ENCODE measurements at places on chromosomes 13 and 19.

DNA sequence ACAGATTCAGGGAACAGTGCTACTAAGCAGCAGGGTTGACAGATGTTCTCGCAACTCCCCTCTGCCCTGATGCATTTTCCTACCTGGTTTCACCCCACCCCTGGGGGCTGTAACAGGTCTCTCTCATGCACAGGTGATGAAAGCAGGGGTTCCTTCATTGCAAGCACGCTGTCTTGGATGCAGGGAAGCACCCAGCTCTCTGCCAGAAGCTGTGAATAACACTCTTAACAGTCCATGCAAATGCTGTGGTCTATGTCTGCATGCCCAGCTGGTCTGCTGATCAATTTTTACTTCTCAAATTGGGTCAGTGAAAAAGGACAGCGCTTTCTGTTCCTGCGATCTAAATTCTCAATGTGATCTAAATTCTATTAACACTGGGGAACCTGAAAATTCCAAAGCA is 246.3 kb upstream of the TSHZ3 start:
- no peak for DNase-seq

- no peak for DNase-seq
Measured at GRCh38 chr13:104759069-104759468, 1692.9 kb upstream of the SLC10A2 start.

- no peak for DNase-seq
Measured at GRCh38 chr13:21100994-21101757, 39.8 kb upstream of the LATS2 start.

GRCh38 chr19:52602941-52603340 is 32.9 kb downstream of the ZNF701 start:
- no peak for DNase-seq

GRCh38 chr13:70353096-70353495 is 244.8 kb upstream of the KLHL1 start:
- no peak for DNase-seq

DNA sequence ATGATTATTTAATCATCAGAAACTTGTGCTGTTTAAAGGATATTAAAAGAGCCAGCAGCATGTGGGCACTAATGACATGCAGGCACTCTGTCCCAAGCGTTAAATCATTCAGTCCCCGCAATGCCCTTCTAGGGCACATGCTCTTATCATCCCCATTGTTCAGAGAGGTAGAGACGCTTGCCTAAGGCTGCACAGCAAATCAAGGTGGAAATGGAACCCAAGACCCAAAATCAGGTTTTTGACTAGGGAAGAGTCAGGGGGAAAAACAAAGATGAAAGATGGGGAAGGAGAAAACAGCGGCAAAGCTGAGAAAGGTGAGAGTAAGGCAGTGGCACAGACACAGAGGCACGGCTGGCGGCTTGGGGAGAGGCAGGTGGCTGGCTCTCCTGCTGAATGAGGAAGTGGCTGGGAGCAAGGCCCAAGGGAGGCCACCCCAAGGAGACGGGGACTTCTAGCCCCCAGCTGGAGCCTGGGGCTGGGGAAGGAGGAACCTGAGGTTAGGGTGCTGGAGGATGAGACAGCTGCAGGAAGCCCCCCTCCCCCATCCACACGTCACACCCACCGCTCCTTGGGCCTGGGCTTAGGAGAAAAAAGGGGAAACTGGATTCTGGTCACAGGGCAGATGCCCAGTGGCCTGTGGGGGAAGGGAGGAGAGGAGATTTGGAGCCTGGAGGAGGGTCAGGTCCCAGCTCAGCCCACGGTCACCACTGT is 1.0 kb upstream of the TYROBP start:
- DNase-seq, result no peak

DNA sequence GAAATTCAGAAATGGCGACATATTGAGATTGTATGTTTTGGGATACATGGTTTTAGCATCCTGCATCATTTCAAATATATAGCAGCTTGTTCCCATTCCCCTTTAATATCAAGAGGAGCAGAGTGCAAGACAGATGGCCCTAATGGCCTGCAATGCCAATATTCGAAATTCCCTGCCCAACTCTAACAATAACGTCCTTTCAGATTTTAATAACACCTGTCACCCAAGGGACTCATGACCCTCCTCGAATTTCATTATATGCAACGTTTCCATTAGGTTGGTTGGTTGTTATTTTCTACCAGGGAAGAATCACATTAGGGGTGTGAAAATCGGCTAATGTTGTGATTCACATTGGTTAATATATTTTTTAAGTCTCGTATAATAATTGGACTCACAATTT is 170.0 kb downstream of the TNFSF13B start:
- no peak for DNase-seq

DNA sequence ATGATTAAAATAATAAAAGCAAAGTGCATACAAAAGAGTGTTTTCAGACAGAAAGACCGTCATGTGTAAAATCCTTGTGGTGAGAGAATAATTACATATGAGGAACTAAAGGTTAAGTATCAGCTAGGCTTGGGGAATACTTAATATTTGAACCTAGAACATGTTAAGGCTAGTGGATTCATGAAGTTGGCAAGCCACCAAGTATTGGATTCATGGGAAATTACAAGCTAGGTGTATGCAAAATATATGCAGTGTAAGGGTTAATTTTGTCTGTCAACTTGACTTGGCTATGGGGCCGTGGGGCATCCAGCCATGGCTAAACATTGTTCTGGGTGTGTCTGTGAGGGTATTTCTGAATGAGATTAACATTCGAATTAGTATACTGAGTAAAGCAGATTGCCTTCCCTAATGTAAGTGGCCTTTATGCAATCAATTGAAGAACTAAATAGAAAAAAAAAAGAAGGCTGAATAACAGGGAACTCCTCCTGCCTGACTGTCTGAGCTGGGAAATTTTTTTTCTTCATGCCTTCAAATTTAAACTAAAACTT is 533.5 kb upstream of the KLF12 start:
- no peak for DNase-seq

- DNase-seq, result no peak
Measured at GRCh38 chr19:44254496-44254895, 5.2 kb upstream of the ZNF233 start.

- no peak for DNase-seq
Measured at GRCh38 chr19:1445932-1446712, 3.8 kb upstream of the APC2 start.

GRCh38 chr19:39406656-39407409 is at the start of gene ZFP36:
TSS of gene ZFP36 (plus strand) at chr19:39406847. CDS start at chr19:39406905, 58 bp downstream.
- peak; percentile 81 for DNase-seq

DNA sequence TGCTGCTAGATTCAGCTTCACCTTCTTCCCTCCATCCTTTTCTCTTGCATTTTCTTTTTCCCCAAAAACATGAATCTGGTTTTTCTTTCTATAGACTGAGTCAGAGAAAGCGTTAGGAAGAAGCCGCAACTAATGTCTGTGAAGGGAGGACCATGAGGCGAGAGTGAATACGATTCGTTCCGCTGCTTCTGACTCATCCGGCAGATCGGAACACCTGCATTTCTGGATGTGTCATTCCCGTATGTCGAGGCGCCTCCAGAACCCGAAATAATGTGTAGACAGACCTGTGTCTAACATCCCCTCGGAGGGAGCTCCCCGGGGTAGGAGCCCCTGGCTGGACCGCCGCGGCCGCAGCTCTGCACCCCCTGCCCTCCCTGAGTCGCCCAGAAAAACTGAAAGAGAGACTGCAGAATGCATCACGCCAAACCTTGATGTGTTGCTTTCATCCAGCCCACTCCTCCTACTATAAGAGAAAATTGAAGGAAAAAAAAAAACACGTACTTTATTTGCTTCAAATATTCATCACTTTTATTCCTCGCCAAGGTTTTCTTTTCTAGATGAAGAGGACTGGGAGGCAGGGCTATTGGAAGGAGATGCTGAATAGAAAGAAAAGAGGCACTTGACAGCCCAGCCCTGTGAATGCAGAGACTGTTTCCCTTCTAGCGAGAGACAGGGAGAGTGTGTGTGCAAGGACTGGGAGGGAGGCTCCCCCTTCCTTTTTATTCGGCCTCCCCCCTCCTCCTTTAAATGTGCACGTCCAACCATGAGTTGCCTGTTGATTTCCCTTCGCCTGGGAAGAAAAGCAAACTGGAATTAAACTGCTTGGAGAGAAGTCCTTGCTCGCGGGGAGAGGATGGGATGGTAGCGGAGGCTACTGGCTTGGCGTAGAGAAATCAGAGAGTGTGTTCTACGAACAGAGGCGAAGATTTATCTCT is 616 bp upstream of the PCDH17 start:
- DNase-seq, result no peak

GRCh38 chr19:45253396-45254027 is 2.4 kb downstream of the MARK4 start:
- DNase-seq, result no peak

GRCh38 chr19:51207747-51208146 is 17.1 kb upstream of the CD33 start:
- no peak for DNase-seq

- DNase-seq, result no peak
Measured at GRCh38 chr13:46288570-46289259, 77.0 kb downstream of the LRRC63 start.

DNA sequence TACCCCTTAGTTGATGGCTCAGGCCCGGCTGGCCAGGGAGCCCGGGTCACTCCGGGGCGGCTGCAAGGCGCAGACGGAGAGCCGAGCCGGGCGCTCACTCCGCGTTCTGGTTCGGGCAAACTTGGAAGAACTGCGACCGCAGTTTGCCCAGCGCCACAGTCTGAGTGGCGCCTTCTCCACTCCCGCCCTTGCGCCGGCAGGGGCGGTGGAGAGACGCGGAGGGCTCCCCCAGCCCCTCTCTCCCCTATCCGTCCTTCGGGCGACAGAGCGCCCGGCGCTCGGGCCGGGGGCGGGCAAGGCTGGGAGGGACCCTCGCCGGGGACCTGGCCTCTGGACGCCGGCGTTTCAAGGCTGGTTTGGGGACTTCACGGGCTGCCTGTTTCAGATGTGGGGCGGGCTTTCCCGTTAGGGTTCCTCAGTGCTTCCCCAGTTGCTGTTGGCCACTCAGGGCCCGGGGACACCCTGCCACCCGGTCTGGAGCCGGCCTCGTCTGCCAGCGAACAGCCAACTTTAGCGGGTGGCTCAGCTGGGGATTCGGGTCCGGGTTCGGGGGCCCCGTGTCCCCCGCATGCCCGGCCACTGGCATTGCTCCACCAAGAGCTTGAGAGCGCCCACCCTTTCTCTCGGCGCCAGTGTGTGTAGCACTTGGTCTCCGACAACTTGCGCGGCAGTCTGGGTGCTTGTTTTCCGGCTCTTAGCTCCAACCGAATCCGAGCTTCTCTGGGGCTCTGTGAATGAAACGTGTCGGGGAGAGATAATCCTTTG is 1.5 kb downstream of the GPC6 start:
- no peak for DNase-seq

- no peak for DNase-seq
Measured at GRCh38 chr19:57465680-57466381, 8.9 kb upstream of the VN1R1 start.

DNA sequence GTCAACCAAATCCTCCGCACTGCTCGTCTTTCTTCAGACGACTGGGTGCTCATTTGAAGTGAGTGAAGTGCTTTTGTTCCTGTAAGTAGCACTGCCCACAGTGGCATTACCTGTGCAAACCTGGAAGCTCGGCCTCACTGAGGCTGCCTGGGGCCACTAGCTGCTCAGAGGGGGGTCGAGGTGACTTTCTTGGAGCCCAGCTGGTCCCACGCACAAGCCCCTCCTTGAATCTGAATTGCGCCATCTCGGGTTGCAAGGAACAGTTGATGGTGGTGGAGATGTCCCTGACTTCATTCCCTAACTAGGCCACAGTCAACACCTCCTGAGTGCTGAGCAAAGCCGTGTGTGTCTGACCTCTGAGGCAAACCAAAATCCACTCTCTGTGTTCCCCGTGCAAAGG is 79.3 kb upstream of the GPR183 start:
- no peak for DNase-seq

- DNase-seq, result no peak
Measured at GRCh38 chr13:20057963-20058362, 99.4 kb downstream of the ZMYM2 start.

GRCh38 chr13:97191615-97192014 is 30.5 kb upstream of the MBNL2 start:
- no peak for DNase-seq

- DNase-seq, result no peak
Measured at GRCh38 chr13:110425444-110425780, 118.3 kb downstream of the COL4A2 start.

- DNase-seq, result no peak
Measured at GRCh38 chr13:40350283-40350992, 316.0 kb downstream of the FOXO1 start.

DNA sequence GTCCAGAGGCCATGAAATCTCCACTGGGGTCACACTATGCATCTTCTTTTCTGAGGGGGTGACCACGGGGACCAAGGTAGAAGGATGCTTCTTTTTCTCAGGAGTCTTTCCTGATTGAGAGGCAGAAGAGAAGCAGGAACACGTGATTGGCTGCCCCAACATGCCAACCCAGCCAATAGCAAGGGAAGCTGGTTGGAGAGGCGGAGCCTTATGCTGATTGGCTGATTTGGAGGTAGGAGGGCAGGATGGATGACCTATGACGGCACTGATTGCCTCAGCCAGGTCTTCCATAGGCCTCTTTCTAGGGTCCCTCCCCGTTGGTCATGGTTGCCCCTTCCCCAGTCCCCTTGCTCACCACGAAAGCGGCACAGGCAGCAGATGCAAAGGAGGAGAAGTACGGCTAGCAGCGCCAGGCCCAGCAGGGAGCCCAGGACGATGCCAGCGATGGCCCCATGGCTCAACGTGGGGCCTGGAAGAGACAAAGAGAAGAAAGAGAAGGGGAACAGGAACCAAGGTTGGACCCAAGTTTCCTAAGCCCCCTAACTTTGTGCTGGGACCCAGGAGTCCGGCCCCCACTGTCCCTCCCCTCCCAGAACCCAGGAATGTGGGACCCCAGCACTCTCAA is 8.0 kb downstream of the VSIG10L start:
- DNase-seq, result no peak

- no peak for DNase-seq
Measured at GRCh38 chr13:36030670-36031331, 100.4 kb downstream of the DCLK1 start.

GRCh38 chr13:21987793-21988192 is 316.9 kb downstream of the FGF9 start:
- no peak for DNase-seq

GRCh38 chr19:35828692-35829301 is 16.2 kb upstream of the PRODH2 start:
- DNase-seq, result no peak

- DNase-seq, result no peak
Measured at GRCh38 chr13:39566216-39566869, 36.6 kb downstream of the LHFPL6 start.

DNA sequence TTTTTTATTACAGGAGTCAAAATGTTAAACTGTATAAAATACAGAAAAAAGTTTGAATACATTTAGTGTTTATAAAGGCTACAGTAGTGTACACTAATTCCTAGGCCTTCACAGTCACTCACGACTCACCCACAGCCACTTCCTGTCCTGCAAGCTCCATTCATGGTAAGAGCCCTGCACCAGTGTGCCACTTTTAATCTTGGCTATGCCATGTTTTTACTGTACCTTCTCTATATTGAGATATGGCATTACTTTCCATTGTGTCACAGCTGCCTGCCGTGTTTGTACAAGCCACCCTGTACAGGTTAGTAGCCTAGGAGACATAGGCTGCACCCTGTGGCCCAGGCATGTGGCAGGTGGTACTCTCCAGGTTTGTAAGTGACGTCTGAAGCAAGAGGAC is 32.1 kb downstream of the C1QTNF9 start:
- DNase-seq, result no peak
